ENCODE measurements at places on chromosomes 5 and 9.

DNA sequence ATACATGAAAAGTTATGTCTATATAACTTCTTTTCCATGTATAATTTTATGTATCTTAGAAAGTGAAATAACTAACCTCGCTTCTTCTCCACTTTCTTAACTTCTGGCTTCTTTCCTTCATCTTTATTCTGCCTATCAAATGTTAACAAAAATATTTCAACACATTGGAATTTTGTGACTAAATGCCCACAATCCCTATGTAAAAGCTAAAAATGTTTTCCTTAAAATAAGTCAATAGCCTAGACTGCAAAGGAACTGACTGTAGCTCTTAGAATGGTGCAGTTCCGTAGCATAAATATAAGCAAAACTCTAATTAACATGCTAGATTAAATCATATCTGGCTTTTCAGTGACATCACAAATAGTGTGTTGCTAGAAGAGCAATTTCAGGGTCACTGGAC, 40.9 kb downstream of the PSIP1 start:
- DNase-seq, result no peak

GRCh38 chr9:126791406-126792230, 13.2 kb upstream of the ZBTB43 start:
- no peak for DNase-seq

DNA sequence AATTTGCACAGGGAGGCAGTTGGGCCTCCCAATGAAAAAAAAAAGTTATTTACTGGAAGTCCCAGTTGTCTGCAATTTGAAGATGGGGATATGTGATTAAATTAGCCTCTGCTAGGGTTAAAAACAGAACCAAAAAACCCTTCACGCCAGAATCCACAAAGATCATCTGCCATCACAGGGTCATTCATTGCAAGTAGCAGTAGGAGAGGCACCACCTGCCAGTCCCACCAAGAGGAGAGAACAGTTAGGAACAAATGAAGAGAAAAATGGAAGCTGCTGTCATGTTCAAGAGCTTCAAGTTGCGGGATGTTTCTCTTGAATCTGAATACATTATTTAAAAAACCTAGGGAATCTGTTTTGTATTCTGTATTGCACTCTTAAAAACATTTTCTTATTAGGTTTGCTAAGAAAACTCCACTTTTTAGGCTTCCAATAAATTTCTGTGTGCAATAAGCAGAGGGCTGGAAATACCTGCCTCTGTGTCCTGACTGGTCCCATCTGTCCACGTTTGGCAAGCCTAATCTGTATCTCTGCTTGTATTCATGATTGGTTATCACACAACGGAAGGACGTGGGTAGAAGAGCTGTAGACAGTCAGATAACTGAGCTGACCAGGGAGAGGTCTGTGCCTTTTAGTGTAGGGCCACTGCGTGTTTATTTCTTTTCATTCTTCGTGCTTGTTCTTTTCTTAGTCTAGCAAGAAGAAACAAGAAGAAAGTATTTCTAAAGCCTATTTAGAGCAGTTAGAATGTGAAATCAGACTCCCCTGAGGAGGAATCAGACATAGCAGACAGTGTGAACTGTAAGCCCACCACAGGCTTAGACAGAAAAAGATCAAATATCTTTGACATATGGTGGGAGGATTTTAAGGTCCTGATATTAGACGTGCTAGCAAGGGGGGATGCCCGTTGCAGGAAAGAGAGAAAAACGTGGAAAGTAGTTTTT, 630.6 kb upstream of the SEMA6A start:
- no peak for DNase-seq

DNA sequence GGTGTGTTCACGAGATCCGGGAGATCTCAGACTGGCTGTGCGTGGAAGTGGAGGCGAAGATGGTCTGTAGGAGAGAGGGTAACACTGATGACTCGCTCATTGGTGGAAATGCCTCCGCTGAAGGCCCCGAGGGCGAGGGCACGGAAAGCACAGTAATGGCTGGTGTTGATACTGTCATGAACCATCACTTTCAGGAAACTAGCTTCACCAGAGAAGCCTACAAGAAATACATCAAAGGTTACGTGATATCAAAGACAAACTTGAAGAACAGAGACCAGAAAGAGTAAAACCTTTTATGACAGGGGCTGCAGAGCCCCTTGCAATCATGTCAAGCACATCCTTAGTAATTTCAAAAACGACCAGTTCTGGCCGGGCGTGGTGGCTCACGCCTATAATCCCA, 265.7 kb downstream of the GOLPH3 start:
- DNase-seq, result no peak

- DNase-seq, result no peak
Measured at GRCh38 chr5:147836439-147836838, 5.0 kb upstream of the SPINK1 start.

GRCh38 chr5:126542441-126542840, 52.6 kb downstream of the ALDH7A1 start:
- no peak for DNase-seq

GRCh38 chr5:112762113-112762810, 24.6 kb downstream of the APC start:
- DNase-seq, result no peak

GRCh38 chr5:86894056-86894455, 276.3 kb downstream of the COX7C start:
- DNase-seq, result no peak

DNA sequence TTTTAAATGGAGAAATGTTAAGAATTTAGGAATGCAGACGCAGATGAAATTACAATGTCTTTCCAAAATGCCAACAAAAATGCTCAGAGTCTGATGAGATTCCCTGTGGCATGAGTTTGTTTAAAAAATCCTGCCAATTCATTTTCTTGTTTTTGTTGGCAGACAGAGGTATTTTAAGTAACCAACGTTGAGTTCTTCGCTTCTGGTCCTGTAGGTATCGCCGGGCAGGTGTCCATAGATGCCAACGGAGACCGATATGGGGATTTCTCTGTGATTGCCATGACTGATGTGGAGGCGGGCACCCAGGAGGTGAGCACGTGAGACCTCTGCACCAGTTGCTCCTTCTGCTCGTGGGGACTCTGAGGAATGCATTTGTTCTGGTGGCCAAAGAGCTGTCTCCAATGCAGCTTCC, 69.4 kb downstream of the NPR3 start:
- DNase-seq, result no peak

DNA sequence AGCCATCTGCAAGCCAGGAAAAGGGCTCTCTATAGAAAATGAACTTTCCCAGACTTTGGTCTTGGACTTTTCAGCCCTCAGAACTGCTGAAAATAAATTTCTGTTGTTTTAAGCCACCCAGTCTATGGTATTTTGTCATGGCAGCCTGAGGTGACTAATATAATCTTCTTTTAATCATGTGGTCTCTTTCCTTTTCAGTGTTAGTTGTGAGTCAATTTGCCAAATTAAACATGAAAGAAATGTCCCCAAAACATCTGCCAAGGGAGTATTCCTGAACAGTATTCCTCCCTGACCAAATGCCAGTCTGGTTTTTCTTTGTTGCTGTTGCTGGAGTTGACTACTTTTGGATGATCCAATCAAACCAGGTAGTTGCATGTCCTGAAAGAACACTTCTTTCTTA, 4.7 kb upstream of the YTHDC2 start:
- DNase-seq, result no peak

DNA sequence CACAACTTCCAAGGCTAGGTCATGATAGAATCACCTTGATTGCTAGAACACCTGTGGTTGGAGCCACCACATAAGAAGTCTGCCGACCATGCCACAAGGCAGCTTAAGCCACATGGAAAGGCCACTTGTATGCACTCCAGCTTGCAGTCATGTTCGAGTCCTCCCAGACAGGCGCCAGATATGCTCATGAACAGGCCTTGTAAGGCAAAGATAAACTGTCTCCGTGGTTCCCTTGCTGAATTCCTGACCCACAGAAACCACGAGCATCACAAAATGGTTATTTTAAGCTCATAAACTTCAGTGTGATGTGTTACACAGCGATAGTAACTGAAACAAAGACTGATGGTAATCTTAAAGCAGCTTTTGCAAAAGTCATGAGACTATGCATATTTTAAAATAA, 188.4 kb upstream of the DAPK1 start:
- no peak for DNase-seq

GRCh38 chr9:117375956-117376355, 38.9 kb downstream of the ASTN2 start:
- no peak for DNase-seq

DNA sequence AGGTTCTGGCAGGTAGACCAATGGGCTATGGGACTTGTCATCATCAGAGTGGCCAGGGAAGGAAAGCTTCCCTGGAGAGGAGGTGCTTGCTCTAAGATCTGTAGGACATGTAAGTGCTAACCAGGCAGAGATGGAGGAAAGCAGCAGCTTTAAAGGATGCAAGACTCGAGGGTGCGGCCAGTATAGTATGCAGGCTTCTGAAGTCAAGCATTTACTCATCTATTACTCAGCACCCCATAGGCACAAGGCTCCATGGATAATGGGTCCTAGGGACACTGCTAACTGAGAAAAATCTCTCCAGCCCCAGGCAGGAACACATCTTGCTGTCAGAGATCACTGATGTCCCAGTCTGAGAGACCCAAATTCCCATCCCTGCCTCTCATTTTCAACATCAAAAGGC, 49.7 kb downstream of the WWC1 start:
- DNase-seq, result no peak

DNA sequence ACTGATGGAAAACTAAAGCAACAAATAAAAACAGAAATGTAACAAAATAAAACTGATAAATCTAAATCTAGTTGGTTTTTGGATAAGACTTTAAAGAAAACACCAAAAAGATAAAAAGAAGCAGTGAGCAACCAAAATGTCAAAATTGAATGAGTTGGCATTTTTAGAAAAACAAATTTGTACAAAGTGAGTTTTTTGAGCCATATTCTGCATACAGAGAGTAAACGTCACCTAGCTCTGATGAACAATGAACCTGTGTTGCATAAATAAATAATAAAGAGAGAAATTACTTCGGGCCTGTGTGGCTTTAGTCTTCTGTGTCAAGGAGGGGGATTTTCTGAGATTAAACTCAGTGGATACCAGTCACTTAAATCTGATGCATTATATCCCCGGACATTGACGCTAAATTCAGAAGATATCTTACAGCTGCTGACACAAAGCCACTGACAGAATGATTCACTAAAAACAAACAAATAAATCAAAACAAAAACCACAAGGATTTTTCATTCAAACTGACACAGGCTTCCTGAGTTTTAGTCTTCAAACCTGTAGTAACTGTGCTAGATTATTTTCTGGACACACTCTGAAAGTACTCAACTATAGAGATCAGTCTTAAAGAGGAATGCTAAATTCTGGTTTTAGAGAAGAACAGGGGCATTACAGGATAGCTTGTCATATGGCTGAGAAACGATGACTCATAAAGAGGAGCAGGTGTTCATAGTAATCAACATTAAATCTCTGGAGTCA, 403.5 kb upstream of the ST8SIA4 start:
- DNase-seq, result no peak

DNA sequence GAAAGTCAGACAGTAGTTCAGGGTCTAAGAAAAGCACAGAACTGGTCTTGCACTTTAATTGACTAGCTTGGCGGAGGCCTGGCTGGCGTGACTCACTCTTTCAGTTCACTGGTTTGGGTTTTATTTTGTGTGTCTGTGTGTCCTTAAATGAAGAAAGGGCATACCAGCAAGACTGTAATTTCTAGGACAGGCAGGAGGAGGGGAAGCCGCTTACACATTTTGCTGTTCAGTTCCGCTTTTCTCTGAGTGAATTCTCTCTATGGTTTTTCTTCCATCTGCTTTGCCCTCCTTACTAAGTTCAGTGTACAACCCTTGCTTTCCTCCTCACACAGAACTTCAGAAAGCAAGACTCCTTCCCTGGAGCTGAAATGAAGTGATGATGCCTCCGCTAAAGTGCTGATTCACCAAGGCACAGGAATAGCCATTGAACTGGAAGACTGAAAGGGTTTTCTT, 150.8 kb downstream of the MEF2C start:
- DNase-seq, result no peak

- no peak for DNase-seq
Measured at GRCh38 chr5:143682246-143682905, 129.6 kb upstream of the HMHB1 start.

DNA sequence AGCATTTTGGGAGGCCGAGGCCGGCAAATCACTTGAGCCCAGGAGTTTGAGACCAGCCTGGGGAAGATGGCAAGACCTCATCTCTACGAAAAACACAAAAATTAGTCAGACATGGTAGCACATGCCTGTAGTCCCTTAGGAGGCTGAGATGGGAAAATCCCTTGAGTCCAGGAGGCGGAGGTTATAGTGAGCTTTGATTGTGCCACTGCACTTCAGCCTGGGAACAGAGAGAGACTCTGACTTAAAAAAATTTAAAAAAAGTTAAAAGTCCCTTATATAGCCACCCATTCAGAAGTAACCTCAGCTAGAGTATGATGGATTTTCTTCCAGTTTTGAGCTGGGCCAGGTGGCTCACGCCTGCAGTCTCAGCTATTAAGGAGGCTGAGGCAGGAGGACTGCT, 72.4 kb downstream of the UGCG start:
- no peak for DNase-seq

- DNase-seq, result no peak
Measured at GRCh38 chr5:103445426-103446035, 117.1 kb downstream of the NUDT12 start.

GRCh38 chr9:34592895-34593601, 3.5 kb upstream of the CNTFR start:
- no peak for DNase-seq

GRCh38 chr9:35835216-35835632, 6.2 kb downstream of the TMEM8B start:
- DNase-seq, result no peak

GRCh38 chr9:114829574-114830440, 24.0 kb upstream of the TNFSF15 start:
- no peak for DNase-seq

DNA sequence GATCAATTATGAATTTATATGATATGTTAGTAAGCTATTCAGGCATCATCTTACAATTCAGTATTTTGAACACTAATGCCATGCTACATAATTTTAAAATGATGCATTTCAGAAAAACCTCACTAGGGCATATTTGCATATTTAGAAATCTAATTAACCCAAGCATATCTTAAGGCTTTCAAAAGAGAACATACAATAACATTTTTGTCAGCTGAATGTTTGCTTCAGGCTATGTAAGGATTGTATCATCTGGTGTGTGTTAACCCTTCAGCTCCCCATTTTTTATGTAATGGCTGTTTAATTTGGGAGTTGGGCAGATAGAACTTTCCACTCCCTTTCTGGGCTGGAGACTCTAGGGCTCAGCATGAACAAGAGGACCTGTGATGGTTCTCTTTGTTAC, 299.1 kb upstream of the EFNA5 start:
- DNase-seq, result no peak

DNA sequence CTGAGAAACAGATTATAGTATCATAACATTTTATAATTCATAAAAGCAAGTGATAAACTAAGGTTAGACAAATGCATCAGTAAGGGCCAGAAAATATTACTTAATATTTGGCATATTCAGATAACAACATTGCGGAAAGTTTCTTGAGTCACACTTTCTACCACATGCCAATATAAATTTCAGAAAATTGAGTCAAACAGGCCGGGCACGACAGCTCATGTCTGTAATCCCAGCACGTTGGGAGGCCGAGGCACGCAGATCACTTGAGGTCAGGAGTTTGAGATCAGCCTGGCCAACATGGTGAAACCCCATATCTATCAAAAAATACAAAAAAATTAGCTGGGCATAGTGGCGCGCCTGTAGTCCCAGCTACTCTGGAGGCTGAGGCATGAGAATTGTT, 47.1 kb downstream of the SLC38A9 start:
- no peak for DNase-seq

- DNase-seq, result no peak
Measured at GRCh38 chr9:3342159-3342777, 183.5 kb downstream of the RFX3 start.

GRCh38 chr5:35852084-35852734, 4.5 kb upstream of the IL7R start:
- DNase-seq, result no peak

- no peak for DNase-seq
Measured at GRCh38 chr5:128949847-128950546, 15.3 kb upstream of the SLC27A6 start.

Measured in GM13977 (cell line).